ENCODE measurements at places on chromosomes 12 and 14.
A peak's percentile ranks its signal among the peaks of the same experiment; 100 is the strongest.

DNA sequence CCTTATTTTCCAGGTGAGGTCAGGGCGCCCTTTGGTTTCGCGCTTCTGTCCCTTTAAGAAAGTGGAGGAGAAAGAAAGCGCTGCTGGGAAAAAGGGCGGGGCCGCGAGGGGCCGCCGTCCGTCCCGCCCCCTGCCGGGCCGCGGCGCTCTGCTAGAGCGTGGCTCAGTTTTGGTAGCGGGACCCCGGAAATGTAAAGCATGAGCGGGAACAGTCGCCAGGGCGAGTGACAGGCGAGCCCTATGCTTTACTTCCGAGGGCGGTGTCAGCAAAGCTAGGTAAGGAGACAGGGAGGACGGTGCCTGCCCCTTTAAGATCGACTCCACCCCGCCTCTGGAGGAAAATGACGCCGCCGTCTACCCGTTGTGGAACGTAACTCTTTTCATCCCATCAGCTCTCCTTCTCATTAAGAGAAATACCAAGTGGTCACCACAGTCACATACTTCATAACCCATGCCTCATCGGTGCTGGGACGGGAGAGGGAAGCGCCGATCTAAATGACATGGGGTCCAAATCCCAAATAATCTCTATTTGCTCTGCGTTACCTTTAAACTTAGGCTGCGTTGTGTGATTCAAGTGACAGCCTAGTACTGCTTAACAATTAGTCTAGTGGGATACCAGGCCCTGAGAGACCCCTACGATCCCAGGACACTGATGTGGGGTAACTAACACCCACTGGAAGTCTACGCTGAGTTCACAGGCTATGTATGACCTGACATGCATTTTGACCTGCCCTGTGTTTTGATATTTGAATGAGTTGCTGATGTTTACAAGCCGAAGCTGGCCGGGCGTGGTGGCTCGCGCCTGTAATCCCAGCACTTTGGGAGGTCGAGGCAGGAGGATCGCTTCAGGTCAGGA is at the start of gene ETFBKMT:
ETFBKMT (plus strand) TSS at position 602 of the 856 bp plus-strand sequence. CDS start 2,266 bp downstream, outside the sequence.
- peak; percentile 79 for DNase-seq

- DNase-seq = no peak
These were observed 23.5 kb downstream of the OTUB2 start for GRCh38 chr14:94049625-94050023.

DNA sequence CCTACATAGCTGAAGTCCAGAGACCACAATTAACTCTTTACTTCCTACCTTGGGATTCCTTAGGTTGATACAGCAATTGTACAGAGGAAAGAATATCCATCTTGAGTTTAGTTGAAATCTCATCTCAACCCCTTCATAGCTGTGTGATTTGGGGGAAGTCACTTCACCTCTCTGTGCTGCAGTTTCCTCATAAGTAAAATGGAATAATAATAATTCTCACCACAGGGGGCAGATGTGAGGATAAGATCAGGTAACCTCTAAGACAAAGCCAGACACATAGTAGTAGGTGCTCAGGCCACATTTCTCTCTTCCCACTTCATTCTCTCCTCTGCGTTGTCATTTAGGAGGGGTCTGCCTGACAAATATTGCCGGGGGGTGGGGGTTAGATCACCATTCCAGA is 6.7 kb downstream of the FOXN4 start:
- no peak for DNase-seq

- DNase-seq = no peak
These were observed 59.7 kb downstream of the PLXNC1 start for GRCh38 chr12:94207849-94208621.
